ENCODE measurements at places on chromosomes 1 and 21.
A peak's percentile ranks its signal among the peaks of the same experiment; 100 is the strongest.

DNA sequence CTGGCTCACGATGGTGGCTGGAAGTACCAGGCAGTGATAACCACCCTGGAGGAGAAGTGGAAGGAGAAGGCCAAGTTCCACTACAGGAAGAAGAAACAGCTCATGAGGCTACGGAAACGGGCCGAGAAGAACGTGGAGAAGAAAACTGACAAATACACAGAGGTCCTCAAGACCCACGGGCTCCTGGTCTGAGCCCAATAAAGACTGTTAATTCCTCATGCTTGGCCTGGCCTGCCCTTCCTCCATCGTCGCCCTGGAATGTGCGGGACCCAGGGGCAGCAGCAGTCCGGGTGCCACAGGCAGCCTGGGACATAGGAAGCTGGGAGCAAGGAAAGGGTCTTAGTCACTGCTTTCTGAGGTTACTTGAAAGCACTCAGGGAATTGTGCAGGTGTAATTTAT is 10.8 kb downstream of the IL24 start:
- no peak for DNase-seq

GRCh38 chr1:84164161-84164560 is 20.1 kb downstream of the PRKACB start:
- no peak for DNase-seq

GRCh38 chr1:98761219-98761865 is 99.8 kb downstream of the SNX7 start:
- no peak for DNase-seq

GRCh38 chr21:44925378-44925755 is 4.7 kb upstream of the ITGB2 start:
- DNase-seq: peak; percentile 46

DNA sequence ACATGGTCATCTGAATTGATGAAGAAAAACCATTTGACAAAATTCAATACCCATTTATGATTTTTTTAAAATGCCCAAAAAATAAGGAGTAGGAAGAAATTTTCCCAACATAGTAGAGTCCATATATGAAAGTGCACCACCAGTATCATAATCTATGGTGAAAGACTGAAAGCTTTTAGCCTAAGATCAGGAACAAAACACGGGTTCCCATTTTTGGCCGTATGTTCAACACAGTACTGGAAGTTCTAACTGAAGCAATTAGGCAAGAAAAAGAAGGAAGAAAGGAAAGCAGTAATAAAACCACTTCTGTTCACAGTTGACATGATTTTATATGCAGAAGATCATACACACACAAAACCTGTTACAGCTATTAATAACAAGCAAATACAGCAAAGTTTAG is 227.8 kb upstream of the RAB4A start:
- DNase-seq: no peak

DNA sequence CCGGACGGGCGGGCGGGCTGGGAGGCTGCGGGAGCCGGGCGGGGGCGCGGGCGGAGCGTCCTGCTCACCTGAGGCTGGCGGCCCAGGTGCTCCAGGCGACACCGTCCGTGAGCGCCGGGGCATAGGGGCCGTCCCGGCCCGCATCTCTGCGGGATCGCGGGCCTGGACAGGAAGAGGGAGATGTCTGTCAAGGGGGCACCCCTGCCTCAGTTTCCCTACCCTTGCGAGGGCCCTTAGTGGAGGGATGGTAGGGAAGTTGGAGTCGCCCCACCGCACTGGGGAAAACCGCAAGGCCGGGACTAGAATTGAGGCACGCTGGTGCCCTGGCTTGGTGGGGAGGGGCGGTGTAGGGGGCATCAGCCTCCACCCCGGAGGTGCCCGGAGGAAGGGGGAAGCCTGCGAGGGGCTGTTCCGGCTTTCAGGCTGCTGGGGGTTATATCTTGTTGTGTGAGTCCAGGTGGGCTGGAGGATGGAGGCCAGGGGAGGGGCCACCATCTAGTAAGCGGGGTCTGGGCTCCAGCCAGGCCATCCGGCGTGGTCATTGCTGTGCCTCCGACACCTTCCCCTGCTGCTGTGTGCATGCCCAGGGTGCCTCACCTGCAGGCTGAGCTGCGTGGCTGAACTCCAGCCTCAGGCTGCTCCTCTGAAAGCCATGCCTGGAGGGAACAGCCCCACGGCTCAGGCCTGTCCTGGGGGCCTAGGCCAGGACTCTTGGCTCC is 580 bp downstream of the VWA1 start:
- DNase-seq: no peak

DNA sequence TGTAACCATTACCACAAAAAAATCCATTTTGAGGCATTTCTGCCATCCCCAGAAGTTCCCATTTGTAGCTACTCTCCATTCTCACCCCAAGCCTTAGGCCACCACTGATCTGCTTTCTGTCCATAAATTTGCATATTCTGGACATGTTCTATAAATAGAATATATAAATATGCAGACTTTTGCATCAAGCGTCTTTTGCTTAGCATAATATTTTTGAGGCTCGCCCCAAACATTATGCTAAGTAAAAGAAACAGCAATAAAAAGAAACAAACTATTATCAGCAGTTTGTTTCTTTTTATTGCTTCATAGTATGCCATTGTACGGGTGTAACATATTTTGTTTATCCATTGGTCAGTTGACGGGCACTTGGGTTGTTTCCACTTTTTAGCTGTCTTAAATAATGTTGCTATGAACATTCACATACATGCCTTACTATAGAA is 7.9 kb downstream of the TFAP2E start:
- no peak for DNase-seq

- DNase-seq: no peak
These were observed 265.2 kb upstream of the VAMP3 start for GRCh38 chr1:7505771-7506453.

- no peak for DNase-seq
These were observed 492.1 kb downstream of the LMO4 start for GRCh38 chr1:87820668-87821334.

- no peak for DNase-seq
These were observed 9.7 kb downstream of the OR2B11 start for GRCh38 chr1:247448107-247448791.

DNA sequence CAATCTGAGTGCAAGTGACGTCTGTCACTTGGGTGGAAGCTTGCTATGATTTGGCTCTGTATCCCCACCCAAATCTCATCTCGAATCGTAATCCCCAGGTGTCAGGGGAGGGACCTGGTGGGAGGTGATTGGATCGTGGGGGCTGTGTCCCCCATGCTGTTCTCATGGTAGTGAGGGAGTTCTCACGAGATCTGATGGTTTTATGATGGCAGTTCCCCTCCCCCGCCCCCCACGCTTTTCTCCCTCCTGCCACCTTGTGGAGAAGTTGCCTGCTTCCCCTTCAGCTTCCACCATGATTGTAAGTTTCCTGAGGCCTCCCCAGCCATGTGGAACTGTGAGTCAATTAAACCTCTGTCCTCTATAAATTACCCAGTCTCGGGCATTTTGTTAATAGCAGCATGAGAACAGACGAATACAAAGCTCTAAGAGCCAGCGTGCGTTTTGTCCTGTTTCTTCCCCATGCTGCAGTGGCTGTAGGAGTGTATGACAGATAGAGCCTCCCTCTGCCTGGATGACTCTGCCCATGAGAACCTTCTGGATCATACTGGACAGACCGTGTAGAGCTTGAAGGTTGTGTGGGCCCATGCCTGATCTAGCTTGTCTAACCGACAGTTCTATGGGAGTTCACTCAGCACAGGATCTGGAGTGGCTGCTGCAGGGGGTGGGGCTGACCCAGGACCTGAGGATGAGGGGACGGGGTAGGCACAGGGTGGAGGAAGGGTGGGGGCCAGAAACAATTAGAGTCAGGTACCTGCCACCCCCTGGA is 139.7 kb upstream of the ERRFI1 start:
- no peak for DNase-seq

DNA sequence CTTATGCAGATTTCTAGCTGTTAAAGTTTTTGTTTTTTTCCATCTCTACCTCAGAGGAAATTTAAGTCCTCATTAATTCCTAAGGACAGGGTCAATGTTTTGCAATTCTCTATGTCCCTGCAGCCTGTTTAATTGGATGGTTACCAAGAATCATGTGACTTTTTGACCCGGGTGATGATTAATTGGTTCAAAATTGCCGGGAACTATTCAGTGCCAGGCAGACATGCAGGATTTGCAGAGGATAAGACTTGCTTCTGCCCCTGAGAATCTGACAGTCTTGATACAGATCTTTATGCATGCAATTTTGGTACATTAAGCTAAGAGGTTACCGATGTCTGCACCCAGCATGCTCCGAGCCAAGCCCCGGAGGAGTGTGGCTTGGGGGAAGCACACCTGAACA is 87.9 kb downstream of the PLPP3 start:
- no peak for DNase-seq

GRCh38 chr1:177307771-177308170 is 137.0 kb downstream of the BRINP2 start:
- no peak for DNase-seq

GRCh38 chr1:42737257-42737656 is 2.8 kb downstream of the CLDN19 start:
- DNase-seq: no peak

DNA sequence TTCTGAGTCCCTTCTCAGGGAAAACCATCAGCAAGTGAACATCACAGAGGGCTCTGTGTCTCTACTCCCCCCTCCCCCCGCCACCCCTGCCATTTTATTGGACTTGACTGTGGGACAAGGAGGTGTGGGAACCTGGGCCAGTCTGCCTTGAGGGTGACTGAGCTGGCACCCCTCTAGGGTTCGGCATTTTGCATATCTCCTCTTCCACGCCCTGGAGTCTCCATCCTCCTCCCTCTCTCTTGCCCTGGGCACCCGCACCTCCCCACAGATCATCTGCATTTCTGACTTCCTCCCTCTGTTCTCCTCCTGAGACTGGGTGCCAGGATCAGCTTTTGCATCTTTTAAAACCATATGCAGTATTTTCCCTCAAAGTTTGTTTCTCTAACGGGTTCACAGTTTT is 107.1 kb upstream of the ERRFI1 start:
- no peak for DNase-seq

DNA sequence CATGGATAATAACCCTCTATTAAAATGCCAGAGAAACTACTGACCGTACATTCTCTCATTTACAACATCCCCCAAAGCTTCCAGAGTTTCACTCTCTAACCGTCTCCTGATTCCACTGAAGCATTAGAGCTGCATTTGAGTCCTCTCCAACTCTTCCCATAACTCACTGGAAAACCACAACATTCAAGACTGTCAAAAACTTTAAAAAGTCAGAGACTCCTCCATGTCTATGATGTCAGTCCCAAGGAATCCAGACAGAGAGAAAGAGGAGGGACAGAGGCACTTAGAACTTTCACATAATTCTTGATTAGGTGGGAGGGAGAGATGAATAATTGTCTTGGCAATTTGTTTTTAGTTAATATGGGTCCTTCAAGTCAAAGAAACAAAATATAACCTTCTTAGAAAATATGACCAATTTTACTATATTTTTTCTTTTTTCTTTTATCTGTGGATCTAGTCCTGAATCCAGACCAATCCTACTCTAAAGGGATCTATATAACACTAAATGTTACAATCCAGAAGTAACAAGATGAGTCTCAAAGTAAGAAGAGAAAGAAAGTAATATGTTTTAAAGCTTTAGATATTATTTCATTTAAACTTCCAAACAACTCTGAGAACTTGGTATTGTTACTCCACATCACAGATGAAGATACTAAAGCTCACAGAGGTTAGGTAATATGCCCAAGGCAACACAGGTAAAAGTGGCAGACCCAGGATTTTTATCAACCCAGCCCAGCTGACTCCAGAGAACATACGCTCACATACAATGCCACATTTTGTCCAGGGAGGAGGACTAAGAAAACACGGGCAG is 23.8 kb downstream of the OTUD7B start:
- DNase-seq: no peak

- DNase-seq: peak; percentile 67
These were observed 157.7 kb downstream of the TOMM20 start for GRCh38 chr1:234970731-234971476.

- DNase-seq: no peak
These were observed 504.5 kb downstream of the LMO4 start for GRCh38 chr1:87833166-87833565.

DNA sequence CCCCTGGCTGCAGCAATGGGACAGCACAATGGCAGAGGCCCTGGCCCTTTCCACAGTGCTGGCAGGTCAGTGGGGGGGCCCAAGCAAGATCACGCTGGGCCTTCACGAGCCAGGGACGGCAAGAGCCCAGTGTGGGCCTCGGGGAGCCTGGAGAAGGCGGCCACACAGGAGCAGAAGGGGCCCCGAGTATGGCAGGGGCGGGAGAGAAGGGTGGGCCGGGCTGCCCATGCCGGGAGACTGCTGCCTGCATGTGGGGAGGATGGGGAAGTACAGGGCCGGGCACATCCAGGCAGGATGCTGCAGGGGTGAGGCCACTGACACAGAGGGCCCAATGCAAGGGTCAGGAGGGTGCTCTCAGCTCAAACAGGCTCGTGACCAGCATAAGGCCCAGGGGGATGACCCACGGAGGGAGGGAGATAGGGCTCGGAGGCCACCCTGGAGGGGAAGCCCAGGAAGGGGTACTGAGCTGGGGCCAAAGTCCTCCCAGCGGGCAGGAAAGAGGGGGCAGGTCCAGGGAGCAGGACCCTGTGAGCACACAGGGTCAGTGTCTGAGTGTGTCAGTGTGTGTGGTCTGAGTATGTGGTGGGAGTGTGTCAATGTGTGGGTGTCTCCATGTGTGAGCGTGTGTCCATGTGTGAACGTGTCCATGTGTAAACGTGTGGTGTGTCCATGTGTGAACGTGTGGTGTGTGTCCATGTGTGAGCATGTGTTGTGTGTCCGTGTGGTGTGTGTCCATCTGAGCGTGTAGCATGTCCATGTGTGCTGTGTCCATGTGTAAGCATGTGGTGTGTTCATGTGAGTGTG is 13.1 kb downstream of the SLC19A1 start:
- no peak for DNase-seq

- DNase-seq: no peak
These were observed 12.7 kb downstream of the CDCA8 start for GRCh38 chr1:37704966-37705365.

DNA sequence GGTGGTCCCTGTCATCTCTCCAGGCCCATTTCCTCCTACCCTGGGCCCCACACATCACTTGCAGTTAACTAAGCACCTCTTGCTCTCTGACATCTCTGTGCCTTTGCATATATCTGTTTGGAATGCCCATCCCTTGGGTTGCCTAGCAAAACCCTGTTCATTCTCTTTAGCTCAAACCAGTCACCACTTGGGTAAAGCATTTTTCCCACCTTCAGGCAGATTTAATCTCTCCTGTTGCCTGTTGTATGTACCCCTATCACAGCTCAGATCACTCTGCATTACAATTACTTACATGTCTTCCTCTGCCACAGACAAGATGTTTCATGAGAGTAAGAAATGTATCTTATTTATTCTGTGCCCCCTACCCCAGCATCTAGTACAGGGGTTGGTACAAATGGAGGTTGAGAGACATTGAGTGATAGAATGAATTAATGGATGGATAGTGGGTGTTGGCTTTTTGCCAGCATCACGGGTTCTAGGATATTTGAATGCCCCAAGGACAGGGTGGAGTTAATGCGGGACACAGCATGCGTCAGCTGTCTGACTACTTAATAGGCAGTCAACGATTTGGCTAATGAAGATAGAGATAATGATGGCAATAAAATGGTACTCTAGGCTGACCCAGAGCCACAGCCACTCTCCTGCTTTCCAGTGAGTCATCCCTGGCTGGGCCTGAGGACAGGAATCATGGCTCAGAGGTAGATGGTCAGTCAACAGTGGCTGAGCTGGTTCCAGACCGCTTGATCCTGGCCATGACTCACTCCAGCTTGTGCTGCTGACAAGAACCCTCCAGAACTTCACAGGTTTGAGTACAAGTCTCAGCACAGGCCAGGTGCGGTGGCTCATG is 6.5 kb downstream of the NR0B2 start:
- no peak for DNase-seq

GRCh38 chr1:157197906-157198435 is 59.8 kb upstream of the ETV3 start:
- DNase-seq: no peak
